Left renal cortex interstitium (tissue), 4 donors: ENCODE measurements at places on chromosomes 2 and 18.
A peak's percentile ranks its signal among the peaks of the same experiment; 100 is the strongest.

- DNase-seq = no peak
Measured at GRCh38 chr2:34401186-34401585, 802.1 kb upstream of the FAM98A start.

GRCh38 chr2:206736935-206737334, 18.7 kb upstream of the DYTN start:
- no peak for DNase-seq

DNA sequence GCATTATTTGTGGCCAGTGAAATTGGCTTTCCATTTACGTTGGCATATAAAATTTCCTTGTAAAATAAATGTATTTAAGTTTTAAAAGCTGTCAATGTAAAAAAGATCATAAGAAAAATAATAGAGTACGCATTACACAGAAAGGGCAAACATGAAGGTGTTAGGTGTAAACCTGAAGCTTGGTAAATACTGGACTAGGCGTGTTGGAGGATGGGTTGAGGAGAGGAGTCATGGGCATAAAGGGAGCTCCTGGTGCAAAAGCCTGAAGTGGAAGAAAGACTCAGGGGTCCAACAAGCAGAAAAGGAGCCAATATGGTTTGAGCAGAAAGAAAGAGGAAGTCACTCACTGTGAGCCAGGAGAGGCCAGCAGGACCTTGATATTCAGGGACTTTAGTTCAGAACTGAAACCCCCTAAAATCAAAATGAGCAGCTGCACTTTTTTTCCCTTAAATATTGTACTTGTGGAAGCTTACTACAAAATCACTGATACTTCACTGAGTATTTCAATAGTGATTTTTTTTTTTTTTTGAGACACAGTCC, 24.4 kb downstream of the SP5 start:
- no peak for DNase-seq

DNA sequence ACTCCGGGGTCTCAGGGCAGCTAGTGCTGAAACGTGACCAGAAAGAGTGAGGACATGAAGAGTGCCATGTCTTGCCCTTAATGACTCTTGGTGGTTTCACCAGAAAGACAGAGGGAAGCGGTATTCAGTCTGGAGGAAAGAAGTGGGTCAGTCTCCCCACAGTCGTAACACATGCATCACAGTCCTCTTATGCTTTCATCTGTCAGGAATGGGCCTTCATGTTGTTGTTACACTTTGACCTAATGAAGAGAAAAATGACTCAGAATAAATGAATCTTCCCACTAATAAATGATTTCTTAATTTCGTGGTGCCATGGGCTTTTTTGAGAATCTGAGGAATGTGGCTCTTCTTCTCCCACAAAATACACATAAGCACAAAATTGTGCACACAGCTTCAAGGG, 103.2 kb downstream of the SLC8A1 start:
- DNase-seq = no peak

- no peak for DNase-seq
Measured at GRCh38 chr18:3481696-3482210, 31.8 kb downstream of the TGIF1 start.

GRCh38 chr18:23137788-23138216, 2.5 kb downstream of the CABLES1 start:
- no peak for DNase-seq

DNA sequence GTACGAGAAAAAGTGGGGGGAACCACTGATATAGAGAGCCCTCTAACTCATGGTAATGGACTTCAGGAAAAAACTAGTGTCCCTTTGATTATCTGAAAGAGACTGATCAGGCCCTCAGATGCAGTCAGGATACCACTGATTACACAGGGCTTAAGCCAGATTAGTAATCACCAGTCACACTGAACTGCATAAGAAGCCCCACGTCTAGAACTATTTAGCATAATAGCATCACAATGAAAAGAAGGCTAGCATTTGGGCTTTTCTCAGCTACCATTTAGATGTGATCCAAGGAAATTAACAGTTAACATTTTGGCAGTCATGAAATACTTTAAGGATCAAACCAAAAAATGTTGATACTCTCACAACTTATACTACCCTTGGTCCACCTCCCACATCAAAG, 813.1 kb upstream of the POU3F3 start:
- DNase-seq = no peak

DNA sequence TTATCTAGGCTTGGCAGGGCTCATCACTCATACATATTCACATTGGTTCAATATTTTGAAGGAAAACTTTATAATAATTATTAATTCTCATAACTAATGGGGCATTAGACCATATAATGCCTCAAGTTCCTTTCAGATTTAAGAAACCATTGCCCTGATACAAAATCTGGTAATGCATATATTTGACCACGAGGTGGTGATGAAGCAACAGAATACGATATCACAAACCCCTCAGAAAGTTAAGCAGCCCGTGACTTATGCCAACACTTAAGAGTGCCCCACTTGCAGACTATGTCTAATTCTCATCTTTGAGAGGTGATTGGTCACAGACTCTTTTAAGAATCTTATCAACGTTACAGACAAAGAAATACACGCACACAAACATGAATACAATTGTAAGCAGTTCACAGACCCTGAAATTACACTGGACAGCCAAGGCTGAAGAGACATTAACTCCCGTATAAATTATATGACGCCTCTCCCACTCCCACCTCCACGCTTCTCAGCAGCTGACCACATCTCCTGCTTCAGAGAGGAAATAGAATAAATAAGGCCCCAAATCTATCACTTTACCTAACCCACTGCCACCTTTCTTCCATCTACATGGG, 20.7 kb upstream of the DNAH6 start:
- DNase-seq = peak; percentile 56

- no peak for DNase-seq
Measured at GRCh38 chr2:163734881-163735684, 725 bp downstream of the FIGN start.
